ENCODE measurements at places on chromosomes 13 and 19.

- DNase-seq, result no peak
Measured at GRCh38 chr13:44352202-44352601, 21.4 kb upstream of the SERP2 start.

DNA sequence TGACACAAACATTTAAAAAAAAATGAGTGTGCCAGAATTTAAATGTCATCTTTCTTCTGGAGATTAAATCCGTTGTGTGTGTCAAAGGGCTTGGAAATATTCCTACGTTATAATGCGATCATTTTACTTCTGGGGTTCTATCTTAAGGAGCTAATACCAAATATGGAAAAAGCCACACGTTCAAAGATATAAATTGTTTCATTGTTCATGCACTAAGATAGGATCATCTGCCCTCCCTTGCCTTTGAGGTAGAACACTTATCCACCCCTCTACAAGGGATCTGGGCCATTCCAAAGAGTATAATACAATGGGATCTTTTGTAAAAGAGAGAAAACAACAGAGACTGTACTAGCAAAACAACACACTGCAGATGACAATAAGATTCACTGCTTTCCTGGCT lies 64.9 kb downstream of the ANKRD10 start:
- DNase-seq, result no peak

DNA sequence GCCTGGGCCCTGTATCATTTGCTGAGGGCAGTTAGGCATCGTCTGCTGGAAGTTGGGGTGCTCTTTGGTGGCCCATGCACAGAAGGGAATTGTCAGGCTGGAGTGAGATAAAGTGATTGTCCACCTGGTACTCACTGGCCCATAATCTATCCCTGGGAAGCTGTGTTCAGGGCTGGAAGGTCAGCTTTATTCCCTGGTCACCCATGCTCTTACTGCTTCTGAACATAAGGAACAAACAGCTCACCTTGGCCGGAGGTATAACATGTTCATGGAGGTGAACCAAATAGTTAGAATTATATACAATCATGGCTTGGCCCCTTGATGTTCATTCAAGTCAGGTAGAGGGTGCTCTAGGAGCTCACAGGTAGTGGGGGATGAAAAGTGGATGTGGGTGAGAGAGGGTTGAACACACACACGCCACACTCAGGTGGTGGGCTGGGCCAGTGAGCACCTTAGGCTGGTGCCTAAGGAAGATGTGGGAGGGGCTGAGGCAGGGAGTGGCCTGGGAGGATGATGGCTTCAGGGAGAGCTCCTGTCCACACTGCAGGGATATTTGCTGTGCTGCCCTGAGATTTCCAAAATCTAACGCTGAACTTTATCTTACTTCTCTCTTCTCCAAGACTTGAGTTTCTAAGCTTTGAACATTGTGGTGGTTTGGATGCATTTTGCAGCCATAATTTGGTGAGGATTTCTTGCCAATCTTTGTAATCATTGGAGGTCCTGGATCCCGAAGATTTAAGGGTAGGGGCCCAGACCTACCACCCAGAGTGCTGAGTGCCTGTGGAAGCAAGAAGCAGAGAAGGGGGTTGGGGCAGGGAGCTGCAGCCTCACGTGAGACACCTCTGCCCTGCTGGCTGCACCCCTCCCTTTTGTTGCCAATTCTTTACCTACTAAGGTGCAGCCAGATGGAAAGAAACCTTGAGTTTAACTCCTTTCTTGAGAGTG lies 420.6 kb downstream of the ZNF536 start:
- DNase-seq, result no peak

- DNase-seq, result no peak
Measured at GRCh38 chr13:79295906-79296706, 109.9 kb downstream of the RBM26 start.

DNA sequence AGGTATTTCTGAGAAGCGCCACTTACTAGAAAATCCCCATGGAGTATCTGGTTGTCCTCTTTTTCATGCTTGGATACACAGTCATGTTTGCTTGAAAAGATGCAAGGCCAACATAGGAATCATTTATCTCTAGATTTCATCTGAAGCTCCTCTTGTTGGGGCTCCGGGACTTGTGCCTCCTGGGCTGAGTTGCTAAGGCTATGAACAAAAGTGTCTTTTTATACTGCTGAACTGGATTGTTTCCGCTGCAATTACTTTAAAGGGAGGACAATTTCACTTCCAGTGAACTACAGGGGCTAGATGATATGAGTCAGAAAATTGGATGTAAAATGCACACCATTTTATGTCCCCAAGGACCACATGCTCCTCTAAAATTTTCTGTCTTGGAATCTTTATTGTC lies 114.1 kb downstream of the TNFSF13B start:
- DNase-seq, result no peak

DNA sequence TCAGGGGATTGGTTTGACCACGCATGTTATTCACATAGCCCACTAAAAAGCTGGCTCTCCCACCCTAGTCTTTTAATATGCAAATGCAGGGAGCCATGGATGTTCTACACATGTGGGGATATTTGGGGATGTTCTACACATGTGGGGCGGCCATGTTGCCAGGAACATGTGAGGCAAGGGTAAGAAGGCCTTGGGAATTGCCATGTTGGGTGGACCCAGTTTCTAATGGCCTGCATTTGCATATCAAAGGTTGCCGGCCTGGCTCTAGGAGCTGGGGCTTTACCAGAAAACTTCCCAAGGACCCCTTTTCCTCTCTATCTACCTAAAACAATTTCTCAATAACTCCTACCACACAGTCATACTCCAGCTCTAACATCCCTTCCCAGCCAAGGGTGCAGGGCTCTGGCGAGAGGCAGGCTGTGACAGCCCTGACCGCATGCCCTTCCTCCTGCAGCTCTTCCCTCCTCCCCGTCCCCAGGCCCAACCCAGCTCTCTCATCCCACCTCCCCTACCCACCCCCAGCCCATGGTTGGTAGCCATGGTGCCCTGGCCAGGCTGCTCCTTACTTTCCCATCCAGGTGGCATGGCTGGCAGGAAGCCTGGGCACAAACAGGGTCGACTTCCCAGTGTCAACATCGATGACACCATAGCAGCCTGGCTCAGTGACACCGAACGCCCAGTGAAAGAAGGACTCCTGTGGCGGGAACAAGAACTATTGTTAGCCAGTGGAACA lies 11.0 kb downstream of the PEPD start:
- no peak for DNase-seq

Measured in fibroblast of the aortic adventitia (primary cell).